ENCODE measurements at places on chromosomes 13 and 19.

- no peak for DNase-seq
These were observed 73.1 kb downstream of the FLT1 start for GRCh38 chr13:28421676-28422410.

DNA sequence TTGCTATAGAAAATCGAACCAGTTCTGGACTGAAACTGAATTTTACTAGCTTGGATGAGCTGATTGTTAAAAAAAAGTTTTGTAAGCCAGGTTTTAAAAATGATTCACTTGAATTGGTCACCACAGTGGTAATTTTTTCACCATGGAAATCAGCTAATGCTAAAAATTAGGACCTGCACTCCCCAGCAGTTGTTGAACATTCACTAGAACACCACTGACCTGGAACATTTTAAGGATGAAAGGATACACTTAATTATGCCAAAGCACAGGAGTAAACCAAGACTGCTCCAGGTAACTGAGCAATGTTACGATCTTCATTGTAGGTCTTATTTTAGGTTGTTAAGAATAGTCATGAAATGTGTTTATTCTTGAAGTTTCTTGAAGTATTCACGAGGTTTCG, 1342.6 kb upstream of the SPRY2 start:
- DNase-seq = no peak

- no peak for DNase-seq
These were observed 7.4 kb upstream of the FCGBP start for GRCh38 chr19:39941615-39942365.

DNA sequence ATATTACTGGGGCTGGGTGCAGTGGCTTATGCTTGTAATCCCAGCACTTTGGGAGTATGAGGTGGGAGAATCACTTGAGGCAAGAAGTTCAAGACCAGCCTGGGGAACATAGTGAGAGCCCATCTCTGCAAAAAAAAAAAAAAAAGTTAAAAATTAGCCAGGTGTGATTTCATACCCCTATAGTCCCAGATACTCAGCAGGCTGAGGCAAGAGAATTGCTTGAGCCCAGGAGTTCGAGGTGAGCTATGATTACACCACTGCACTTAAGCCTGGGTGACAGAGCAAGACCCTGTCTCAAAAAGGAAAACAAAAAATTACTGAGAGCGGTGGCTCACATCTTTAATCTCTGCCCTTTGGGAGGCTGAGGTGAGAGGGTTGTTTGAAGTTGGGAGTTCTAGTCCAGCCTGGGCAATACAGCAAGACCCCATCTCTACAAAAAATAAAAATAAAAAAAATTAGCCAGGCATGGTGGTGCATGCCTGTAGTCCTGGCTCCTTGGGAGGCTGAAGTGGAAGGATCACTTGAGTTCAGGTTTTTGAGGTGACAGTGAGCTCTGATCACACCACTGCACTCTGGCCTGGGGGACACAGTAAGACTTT, 87.5 kb downstream of the ZMYM2 start:
- DNase-seq = no peak

- no peak for DNase-seq
These were observed 27.3 kb downstream of the PNPLA6 start for GRCh38 chr19:7562646-7563393.

DNA sequence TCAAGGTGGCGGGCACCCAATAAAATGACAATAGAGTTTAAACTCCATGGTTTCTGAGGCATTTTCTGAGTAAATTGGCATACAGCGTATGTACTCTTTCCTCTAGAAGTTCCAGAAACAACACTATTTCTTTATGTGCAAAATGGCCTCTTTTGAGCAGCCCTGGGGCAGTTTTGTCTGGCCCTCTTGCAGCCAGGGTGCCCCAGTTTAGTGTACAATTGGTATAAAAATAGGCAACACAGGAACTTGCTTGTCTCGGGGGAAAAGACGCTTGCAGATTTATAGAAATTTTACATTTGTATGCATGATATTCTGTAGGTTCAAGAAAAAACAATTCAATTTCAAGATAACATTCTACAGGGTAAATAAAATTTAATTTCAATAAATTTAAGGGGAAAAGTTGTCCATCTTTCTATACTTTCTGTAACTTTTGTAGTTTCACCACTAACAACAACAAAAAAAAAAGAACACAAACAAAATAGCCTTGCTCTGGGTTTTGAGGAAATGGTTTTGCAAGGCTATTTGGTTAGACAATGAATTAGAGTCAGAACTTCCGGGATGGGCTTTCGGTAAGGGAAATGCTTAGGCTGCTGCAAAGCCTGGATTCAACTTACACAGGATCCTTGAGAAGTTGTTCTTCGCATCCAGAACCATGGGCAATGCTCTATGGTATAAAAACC, 45.3 kb downstream of the LRCH1 start:
- no peak for DNase-seq

GRCh38 chr13:30027569-30028455, 177.4 kb upstream of the UBL3 start:
- DNase-seq = no peak

- DNase-seq = no peak
These were observed 126.2 kb downstream of the KCNRG start for GRCh38 chr13:50141375-50141975.

- DNase-seq = no peak
These were observed 129.6 kb downstream of the KCTD15 start for GRCh38 chr19:33926306-33926705.

DNA sequence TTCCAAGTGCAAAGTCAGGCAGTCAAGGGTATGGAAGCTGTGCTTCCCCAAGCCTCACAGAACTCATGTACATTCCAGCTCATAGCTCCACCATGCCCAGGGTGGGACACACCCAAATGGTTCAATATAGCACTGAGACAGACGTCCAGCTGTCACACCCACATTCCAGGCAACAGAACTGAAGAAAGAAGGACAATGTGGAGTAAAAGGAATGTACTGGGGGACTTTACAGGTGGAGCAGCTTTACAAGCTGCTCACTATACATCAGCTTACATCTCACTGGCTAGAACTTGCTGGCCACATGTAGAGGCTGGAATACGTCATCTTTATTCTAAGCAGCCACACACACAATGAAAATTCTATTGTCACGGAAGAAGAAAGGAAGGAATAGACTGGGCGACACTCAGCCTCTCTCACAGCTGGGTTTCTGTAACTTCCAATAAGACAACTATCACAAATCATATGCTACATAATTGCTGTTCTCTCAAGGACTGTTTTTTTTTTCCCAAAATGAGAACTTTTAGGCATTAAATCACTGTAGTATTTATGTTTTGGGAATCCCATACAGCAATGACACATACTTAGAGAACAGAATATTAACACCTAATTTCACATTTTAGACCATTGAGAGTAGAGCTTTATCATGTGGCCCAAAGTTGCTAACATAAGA, 86.1 kb downstream of the KLF12 start:
- DNase-seq = peak; percentile 7

- DNase-seq = no peak
These were observed 53.3 kb upstream of the POSTN start for GRCh38 chr13:37651891-37652290.

- DNase-seq = no peak
These were observed 8.1 kb downstream of the NKPD1 start for GRCh38 chr19:45152504-45153338.

DNA sequence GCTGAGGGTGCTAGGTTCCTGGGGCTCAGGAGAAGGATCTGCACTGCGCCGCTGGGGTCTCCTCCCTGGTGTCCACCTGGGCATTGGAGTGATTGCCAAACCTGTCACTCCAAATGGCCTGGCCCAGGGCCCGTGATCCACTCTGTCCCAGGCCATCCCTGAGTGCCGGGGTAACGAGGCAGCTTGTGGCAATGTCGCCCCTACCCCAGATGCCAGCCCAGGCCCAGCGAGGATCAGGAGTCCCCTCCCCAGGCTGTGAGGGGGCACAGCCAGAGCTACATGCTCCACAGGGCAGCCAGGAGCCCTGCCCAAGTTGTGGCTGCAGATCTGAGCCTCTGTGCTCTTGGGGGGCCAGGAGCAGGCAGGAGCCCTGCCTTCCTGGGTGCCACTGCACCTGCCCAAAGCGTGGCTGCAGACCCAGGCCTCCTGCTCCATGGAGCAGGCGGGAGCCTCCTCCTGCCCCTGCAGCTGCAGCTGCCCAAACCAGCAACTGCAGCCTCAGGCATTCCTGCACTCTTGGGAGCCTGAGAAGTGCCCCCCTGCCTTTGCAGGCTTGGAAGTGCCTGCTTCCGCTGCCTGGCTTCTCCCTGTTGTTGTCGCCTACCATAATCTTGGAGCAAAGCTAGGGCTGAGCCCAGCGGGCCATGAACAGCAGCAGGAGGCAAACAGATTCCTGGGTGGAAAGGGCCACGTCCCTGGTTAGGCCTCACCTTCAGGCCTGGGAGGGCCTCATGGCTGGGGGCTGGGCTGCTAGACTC, 4.6 kb downstream of the IGFL4 start:
- no peak for DNase-seq

GRCh38 chr13:32969516-32969941, 46.7 kb upstream of the KL start:
- DNase-seq = no peak

DNA sequence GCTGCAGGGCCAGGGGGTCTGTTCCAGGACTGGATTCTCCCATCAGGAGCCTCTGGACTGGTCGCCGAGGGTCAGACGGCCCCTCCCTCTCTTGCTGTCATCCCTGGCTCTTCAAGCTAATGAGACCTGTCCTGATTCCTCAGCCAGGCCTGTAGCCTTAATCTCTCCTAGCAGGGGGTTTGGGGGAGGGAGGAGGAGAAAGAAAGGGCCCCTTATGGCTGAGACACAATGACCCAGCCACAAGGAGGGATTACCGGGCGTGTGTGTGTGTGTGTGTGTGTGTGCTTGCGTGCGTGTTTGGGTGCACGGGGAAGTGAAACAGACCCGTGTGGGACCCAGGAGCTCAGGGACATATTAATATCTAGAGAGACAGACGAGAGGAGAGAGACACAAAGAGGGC, 1.9 kb upstream of the CRX start:
- DNase-seq = no peak

DNA sequence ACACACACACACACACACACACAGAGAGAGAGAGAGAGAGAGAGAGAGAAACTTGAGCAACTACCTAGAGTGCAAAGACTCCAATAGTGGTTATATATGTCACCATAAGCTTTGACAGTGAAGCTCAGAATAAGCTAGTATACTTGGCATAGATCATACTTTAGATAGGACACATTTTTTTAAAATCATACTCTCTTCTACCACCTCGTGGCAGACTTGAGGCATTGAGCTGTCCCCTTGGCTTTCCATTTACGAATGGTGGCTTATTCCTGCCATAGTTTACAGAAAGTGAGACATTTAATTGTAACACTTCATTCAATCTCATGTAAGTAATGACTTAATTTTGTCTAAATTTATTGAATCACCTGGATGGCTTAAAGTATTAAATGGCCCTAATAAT, 108.2 kb downstream of the EDNRB start:
- peak; percentile 4 for DNase-seq

- no peak for DNase-seq
These were observed 236.5 kb downstream of the FOXO1 start for GRCh38 chr13:40429706-40430545.

- DNase-seq = peak; percentile 28
These were observed 78.3 kb downstream of the CYSLTR2 start for GRCh38 chr13:48731957-48732569.

- no peak for DNase-seq
These were observed 1.5 kb downstream of the KISS1R start for GRCh38 chr19:918481-919198.

GRCh38 chr19:2424686-2425621, 2.4 kb downstream of the TIMM13 start:
- DNase-seq = no peak

DNA sequence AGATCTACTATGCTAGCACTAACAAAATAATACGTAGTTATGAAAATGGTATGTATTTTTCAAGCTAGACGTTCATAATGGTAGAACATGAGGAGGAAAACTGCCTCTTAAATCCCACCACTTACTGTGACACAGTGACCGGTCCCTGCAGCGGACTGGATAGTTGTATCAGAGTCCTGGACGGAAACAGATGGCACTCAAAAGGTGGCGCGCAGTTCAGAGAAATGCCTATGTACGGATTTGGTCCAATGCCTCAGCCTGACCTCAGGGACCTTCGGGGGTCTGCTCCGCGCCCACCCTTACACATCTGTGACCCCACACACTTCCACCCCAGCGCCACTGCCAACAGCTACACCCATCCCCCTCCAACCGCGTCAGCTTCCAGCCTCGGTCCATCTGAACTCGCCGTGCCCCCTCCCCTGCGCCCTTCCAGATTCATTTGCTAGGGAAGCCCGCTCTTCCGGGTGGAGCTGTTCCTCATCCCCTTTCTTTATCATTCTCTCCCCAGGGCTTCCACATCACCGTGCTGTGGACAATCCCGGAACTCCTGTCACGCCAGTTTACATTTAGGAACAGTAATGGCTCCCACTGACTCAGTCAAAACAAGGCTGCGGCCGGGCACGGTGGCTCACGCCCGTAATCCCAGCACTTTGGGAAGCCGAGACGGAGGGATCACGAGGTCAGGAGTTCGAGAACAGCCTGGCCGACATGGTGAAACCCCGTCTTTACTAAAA, 792 bp upstream of the LENG8 start:
- no peak for DNase-seq

DNA sequence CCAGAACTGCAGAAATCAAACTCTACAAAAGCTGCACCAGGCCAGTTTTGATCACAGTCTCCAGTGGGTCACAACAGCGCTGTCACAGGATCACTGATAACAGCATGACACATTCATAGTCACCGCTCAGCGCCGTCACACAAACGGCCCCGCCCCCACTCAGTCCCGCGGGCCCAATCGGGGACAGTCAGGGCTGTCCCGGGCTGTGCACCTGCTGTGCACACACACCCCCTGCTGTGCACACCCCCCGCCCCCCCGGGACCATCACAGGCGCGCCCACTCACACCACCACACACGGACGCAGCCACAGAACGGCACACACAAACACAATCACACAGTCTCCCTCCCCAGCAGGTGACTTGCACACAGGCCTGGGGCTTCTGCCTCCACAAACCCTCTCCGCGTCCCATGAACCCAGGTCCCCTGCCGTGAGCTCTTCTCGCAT, 435 bp upstream of the ZNF382 start:
- DNase-seq = no peak

GRCh38 chr19:33905937-33906577, 109.4 kb downstream of the KCTD15 start:
- DNase-seq = no peak

GRCh38 chr13:85665286-85665685, 133.9 kb downstream of the SLITRK6 start:
- no peak for DNase-seq

DNA sequence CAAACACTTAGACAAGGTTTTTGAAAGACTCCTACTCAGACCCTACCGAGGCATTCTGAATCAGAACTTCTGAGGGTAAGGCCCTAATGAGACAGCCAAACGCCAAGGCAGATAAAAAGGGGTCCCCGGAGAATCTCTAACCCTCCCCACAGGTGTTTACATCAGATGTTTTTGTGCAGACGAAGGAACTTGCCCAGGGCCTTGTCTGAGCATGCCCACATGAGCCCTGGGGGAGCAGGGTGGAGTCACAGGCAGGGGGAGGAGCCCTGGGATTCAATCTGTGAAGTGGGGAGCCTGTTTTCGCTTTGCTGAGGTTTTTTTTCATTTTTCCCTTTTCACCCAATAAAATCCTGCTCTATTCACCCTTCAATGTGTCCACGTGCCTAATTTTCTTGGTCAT, 61.6 kb upstream of the MED4 start:
- DNase-seq = peak; percentile 13

GRCh38 chr13:58340895-58341294, 709.4 kb downstream of the PCDH17 start:
- DNase-seq = no peak

GRCh38 chr19:5216141-5216847, 124.3 kb downstream of the PTPRS start:
- no peak for DNase-seq

GRCh38 chr13:54687173-54687572, 1658.6 kb downstream of the OLFM4 start:
- DNase-seq = no peak

- no peak for DNase-seq
These were observed 70.5 kb upstream of the ZNF420 start for GRCh38 chr19:37007587-37008220.

Measured in HCT116 (cell line).